Subcutaneous preadipocyte (primary cell): ENCODE measurements at places on chromosomes 4 and X. TPM values are rescaled to one million over a fixed set of nuclear protein-coding genes. Genes with fewer than 3 reads are reported as not detected.

KIAA1210 gene
- not detected in 2 replicates for total RNA-seq

UCP1 gene
- total RNA-seq: not detected in 2 replicates

GUCY1A1 gene
- under 0.01 and 0.37 TPM in 2 replicates for total RNA-seq

NAP1L2 gene
- total RNA-seq: under 0.01 and 0.20 TPM in 2 replicates

CYTL1 gene
- total RNA-seq: 0.20 and 0.37 TPM in 2 replicates

XKRX gene
- total RNA-seq: under 0.01 TPM in 1 of 2 replicates, not detected in the other

PCDH7 gene
- total RNA-seq: 2.6 and 2.7 TPM in 2 replicates

AADAT gene
- total RNA-seq: 2.2 and 4.9 TPM in 2 replicates

ATP8A1 gene
- total RNA-seq: 1.8 and 2.2 TPM in 2 replicates

DCAF12L2 gene
- total RNA-seq: under 0.01 and 0.39 TPM in 2 replicates

F9 gene
- total RNA-seq: under 0.01 TPM in 1 of 2 replicates, not detected in the other

AWAT2 gene
- total RNA-seq: not detected in 2 replicates

DOK7 gene
- total RNA-seq: under 0.01 TPM in 1 of 2 replicates, not detected in the other

DIPK2B gene
- total RNA-seq: not detected in 2 replicates

EDA gene
- total RNA-seq: 0.59 and 0.73 TPM in 2 replicates

DHRSX gene
- total RNA-seq: 17.6 and 23.9 TPM in 2 replicates

PDGFC gene
- total RNA-seq: 22.4 and 70.4 TPM in 2 replicates

NXF2 gene
- total RNA-seq: not detected in 2 replicates

TLR2 gene
- 0.37 and 3.7 TPM in 2 replicates for total RNA-seq

ABHD18 gene
- total RNA-seq: 5.9 and 7.6 TPM in 2 replicates

MAGEB17 gene
- not detected in 2 replicates for total RNA-seq

FOXR2 gene
- total RNA-seq: not detected in 2 replicates
